ENCODE measurements at places on chromosomes 2 and 18.

DNA sequence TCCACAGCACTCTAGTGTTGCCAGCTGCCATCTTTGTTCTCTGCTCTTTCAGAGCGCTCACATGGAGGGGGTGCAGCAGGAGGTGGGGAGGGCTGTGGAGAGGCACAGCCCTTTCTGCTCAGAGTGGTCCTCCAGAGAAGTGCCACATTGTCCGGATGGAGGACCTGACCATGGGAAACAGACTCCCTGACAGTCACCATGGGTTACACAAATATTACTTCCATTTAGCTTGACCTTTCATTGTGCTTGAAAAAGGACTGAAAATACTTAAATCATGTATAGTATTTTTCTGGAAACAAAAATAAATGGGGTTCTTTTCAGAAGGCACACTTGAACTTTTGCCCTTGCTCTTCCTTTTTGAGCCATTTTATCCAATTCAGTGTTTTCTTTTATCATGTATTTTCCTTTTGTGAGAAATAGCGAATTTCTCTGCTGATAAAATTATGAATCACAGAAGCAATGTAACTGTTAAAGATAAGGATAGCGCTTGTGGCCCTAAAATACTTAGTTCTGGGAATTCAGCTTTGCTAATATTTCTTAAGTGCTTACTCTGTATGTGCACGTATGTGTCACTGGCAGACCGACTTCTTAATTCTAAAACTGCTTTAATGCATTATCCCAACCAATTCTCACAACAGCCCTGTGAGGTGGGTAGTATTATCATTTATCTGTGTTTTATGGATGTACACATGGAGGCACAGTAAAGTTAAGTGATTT lies 34.2 kb downstream of the SPATS2L start:
- DNase-seq, result no peak

DNA sequence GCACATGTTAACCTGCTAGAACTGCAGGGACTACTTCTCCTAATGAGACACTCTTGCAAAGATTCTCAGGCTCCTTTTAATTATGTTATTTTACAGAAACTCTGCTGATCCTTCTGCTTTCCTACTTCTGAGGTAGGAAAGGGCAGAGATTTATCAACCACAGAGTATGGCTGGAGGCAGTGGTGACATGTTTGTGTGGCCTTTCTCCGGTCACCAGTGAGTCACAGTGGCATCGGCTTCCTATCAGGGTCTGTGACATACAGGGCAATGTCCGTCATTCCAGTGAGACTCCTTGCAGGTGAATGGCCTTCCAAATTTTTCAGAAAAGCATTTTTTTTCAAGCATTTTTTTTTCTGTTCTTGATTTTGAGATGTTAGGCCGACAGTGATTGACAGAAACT lies 180.7 kb upstream of the LYPD1 start:
- DNase-seq, result no peak

- no peak for DNase-seq
Observed at GRCh38 chr18:11308499-11308898, 159.1 kb upstream of the PIEZO2 start.

DNA sequence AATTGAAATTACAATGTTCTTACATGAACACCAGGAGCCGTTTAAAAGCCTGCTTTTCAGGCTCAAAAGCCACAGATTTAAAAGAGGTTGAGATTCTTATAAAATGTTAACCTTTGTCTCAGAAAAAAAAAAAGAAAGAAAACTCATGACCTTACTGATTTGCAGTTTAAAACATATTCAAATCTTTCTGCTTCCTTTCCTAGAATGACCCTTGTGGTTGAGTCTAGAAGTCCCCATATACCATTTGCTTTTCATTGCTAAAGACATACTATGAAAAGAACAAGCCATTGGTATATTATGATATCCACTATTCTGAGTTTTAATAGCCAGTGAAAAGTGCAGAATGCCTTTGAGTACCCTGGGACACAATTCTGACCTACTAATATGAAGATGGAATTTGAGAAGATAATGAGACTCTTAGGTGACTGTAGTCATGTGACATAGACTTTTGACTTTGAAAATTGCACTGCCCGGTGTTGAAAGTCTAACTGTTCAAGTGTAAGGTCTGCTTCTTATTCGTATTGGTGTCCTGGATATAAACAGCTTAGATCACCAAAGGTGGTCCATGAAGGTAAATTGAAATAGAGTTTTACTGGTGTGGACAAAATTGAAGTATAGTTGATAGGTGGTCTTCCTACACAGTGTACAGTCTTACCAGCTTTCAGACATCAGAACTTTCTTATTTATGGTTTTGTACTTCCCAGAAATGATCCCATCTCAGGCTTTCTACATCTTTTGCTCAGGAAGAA lies 117.0 kb downstream of the DOCK10 start:
- DNase-seq, result no peak

- DNase-seq, result no peak
Observed at GRCh38 chr2:231361701-231362554, 33.6 kb upstream of the B3GNT7 start.

- DNase-seq, result no peak
Observed at GRCh38 chr2:131517106-131517831, 10.4 kb upstream of the CCDC74A start.

- no peak for DNase-seq
Observed at GRCh38 chr2:134391751-134392160, 137.9 kb downstream of the MGAT5 start.

GRCh38 chr2:46342566-46343315 lies 45.5 kb downstream of the EPAS1 start:
- no peak for DNase-seq
